AG08396 (cell line): ENCODE measurements at places on chromosomes 2 and 18.

GRCh38 chr2:12727641-12728040 is 10.9 kb downstream of the TRIB2 start:
- no peak for DNase-seq

GRCh38 chr2:172924097-172924660 is 151.5 kb upstream of the MAP3K20 start:
- DNase-seq = no peak

DNA sequence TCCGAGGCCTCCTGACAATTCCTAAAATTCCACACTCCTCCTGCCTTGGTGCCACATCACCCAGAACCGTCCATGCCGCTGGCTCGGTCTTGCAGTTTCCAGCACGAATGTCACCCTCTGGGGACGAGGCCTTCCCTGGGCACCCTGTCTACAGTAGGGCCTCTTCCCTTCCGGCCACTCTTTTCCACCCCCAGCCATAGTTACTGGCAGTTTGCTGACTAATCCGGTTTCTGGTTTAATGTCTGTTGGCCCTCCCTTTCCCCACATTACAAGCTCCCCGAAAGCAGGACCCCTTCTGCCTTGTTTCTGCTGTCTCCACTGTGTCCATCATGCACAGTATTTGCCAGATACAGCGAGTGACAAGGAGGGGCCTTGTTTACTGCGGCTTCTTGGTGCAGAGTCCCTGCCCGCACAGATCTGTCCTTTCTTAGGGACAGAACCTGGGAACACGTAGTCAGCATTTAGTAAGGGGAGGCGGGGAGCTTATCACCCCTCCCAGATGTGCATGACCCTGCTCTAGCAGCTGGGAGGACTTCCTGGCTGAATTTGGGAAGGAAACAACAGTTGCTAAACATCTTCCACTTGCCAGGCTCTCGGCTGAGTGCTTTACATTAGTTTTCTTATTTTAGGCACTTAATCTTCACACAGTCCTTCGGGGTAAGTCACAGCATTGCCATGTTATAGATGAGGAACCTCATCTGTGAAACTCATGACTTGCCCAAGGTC is 23.6 kb upstream of the CATIP start:
- DNase-seq = no peak

GRCh38 chr2:161422816-161423403 is 6.8 kb downstream of the TBR1 start:
- DNase-seq = no peak

- no peak for DNase-seq
Measured at GRCh38 chr2:47651296-47651695, 131.6 kb upstream of the MSH6 start.

- DNase-seq = no peak
Measured at GRCh38 chr2:17413036-17413435, 105.2 kb downstream of the RAD51AP2 start.

DNA sequence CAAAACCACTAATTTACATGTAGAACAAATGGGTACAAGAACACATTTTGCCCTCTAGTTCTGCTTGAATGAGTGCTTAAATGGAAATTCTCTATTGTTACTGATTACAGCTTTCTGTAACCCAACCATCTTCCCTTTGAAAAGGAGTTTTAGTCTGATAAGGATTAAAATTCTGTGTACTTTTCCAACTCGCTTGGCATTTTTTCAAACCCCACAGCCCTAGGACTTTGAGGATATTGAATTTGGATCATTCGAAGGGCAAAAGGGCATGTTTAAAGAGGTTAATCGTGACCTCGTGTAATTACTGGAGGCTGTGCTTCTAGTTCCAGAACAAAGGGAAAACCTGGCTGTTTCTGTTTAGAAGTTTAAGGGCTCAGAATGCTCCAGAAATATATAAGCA is 432.3 kb downstream of the PID1 start:
- no peak for DNase-seq

DNA sequence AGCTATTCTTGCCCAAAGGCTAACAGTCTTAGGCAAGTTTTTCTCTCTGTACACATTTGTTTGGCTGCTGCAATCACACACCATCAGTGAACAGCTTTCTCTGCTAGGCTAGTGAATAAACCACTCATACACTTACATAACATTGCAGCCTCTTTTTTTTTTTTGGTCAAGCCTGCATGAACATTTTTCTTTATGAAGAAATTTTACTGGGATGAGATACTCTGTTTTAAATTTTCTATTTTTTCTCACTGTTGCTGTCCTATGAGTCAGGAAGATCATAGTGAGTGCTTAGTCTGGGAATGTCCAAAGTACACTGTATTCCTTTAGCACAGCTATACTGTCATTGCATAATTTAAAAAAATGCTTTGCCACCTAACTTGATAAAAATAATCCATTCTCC is 58.5 kb downstream of the ROCK1 start:
- DNase-seq = peak; percentile 63

GRCh38 chr18:43275546-43275945 is 1.7 kb downstream of the SYT4 start:
- no peak for DNase-seq

DNA sequence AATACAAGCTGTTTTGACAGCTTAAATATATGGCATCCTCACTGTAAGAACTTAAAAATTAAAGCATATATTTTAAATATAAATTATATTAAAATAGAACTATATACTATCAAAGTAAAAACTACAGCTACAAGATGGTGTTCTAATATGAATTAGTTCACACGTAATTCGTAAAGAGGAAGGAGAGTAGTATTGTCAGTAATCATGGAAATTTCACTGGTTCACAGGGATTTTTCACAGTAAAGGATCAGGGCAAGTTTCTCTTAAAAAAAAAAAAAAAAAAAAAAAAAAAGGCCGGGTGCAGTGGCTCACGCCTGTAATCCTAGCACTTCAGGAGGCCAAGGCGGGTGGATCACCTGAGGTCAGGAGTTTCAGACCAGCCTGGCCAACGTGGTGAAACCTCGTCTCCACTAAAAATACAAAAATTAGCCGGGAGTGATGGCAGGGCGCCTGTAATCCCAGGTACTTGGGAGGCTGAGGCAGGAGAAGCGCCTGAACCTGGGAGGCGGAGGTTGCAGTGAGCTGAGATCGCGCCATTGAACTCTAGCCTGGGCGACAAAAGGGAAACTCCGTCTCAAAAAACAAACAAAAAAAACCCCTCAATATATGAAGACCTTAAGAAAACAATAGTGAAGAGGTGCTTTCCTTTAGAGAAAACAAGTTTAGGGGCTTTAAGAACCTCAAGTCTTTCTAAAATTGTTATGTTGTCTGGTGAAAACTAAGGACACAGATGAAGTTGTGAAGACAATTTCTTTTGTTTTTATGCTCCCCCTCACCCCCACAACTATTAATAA is 32.5 kb downstream of the PNO1 start:
- DNase-seq = no peak

DNA sequence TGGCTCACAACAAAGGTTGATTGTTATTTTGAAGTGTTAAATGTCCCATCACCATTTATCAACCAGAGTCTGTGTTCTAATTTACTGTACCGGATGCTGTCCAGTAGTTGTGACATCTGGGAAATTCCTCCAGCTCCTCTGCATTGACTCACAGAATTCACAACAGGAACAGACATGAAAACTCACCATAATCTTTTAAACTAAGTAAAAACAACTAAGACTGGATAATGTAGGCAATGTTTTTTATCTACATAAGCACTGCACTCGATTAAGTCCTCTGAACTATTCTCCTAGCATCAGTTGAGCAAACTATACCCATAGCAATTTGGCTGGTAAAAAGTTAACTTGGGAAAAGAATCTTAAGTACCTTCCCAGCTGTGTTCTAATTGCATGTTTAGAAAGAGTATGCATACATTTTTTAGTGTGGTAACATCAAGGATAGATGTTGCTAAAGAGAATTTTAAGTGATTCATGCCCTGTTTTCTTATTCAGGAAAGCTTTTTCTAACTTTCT is 42.9 kb upstream of the MYO1B start:
- DNase-seq = peak; percentile 50
